HAP-1 (cell line): ENCODE measurements at places on chromosomes 11 and 22.

DNA sequence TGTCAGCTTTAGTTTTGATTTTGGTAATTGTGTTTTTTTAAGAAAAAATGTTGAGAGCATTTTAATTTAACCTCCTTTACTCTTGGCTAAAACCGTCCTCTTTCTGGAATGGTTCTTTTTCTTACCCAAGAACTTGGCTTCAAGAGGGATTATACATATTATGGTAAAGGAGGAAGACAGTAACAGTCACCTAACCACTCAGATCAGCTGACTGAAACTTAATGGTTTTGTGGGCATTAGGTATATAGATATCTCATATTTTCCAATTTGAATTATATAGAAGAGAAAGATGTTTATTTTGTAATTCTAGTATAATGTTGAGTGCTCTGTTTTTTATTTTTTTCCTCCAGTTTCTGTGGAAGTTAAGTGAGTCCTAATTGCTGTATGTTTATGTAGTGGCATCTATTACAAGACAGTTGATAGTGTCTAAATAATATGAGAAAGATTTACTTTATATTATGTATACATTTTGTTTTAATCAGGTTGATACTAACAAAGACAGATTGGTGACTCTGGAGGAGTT, 36.6 kb upstream of the NCR3LG1 start:
- DNase-seq = no peak

- DNase-seq = no peak
These were observed 217.7 kb upstream of the CTSC start for GRCh38 chr11:88555018-88555828.

- DNase-seq = no peak
These were observed 4.5 kb downstream of the IRF7 start for GRCh38 chr11:611001-611996.

DNA sequence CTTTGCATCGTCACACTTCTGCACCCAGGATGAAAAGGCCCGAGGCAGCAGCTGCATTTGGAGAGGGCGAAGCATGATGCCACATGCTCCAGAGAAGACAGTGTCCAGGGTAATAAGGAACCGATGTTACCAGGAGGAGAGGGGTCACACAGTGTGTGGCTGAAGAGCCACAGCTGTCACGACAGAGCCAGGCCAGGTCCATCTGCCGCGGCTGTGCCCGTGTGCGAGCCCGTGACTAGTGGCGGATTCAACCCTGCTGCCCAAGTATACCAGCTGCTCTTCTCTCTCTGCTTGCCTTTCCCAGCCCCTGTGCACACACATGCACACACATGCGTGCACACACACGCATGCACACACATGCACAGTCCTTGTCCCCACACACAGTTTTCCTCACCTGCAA, 1432.5 kb downstream of the BRD1 start:
- DNase-seq = no peak

DNA sequence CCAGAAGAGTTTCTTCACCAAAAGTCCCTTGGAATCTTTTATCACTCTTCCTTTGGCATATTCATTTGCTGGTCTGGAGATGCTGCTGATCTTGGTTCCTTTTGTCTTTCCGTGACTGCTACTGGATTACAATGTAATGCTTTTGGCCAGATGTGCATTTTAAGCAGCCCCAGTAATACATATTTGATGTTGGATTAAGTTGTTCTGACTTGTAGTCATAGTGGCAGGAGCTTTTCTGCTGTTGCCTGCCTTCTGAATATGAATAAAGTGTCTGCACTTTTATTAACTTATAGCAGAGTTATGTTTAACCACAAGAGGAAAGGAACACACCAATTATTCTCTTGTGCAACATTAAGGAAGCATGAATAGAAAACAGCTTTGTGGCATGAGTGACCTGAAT, 360.0 kb upstream of the DDI1 start:
- DNase-seq = peak; percentile 15

GRCh38 chr22:35452351-35452781, 52.4 kb downstream of the MCM5 start:
- DNase-seq = no peak

DNA sequence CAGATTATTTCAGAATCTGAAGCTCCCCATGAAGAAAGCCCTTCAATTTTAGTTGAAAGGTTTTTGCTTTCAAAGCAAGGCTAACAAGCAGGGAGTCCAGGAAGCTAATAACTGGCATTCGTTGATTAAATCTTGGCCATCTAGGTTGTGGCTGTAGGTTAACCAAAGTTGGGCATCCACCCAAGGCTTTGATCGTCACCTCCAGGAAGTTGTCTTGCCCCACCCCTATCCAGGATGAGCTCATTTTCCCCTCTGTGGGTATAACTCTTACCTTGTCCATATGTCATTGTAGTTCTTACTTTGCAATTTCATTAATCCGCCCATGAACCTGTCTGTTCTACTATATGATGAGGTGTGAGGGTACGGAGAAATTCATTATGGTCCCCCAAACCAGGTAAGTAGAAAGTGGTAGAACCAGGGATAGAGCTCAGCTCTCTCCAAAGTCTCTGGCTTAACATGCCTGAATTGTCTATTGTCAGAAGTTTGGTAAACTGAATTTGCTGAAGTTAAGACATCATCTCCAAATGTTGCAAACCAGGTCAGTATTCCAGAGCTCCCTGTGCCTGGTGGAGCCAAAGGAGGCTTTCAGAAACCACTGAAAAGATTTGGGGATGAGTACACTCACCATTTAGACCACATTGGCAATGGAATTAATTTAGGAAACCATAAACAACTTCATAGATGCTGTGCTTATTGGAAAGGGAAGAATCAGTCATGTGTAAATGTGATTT, 97.1 kb downstream of the CD44 start:
- DNase-seq = no peak

DNA sequence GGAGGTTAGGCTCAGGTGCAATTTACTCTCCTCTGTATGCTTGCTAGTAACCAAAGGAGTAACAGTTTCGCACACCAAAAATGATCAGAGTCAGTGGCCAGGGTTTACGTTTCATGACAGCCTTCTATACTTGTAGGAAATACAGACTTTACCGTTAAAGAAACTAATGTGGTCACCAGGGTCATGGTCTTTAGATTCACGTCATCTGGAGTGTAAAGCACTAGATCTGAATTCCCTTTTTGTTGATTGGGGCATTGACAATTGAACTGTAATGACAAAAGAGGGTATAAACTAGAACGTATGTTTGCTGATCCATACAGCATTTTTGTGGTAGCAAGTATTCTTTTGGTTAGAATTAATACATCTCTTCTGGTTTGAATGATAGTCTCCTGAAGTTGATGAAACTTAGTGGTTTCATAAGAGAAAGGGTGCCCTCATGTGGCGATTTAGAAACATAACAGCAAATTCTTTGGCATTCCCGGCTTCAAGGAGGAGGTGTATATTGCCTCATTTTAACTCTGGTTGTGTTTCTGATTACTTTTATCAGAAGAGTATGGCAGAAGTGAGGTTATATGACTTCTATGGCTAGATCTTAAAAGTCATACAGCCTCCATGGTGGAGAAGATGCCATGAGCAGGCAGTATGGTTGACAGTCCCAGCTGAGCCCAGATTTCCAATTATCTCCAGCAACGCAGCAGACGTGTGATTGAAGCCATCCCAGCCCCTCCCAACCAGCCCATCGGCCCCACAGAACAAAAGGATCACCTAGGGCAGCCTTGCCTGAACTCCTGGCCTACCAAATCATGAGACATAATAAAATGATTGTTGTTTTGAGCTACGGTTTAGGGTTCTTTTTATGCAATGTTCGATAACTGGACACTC, 35.1 kb downstream of the MMP7 start:
- DNase-seq = peak; percentile 81

- DNase-seq = no peak
These were observed 130.8 kb downstream of the GALNT18 start for GRCh38 chr11:11491014-11491413.

- DNase-seq = peak; percentile 17
These were observed 31.2 kb downstream of the RAB6A start for GRCh38 chr11:73729594-73730206.

- peak; percentile 80 for DNase-seq
These were observed 774 bp upstream of the E2F8 start for GRCh38 chr11:19241260-19242178.

DNA sequence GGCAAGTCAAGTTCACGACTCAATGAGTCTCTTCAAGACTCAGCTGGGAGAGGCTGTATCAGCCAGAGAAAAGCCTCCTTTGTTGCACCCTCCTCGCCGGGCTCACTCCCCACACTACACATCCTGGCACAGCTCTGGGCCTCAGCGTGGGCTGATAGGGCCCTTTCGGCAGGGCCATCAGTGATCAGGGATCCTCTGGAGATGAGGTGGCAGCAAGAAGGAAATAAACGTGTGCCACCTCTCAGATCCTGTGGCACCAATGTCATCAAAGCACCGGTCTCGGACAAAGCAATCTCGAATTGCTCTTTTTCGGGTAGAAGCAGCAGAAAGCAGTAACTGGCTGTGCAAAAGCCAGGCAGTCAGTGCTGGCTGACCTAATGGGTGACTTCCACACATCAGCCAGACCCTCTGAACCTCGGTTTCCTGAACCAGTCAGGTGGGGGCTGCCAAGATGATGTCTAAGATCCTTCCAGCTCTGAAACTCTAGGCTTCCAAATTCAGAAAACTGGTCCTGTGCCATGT, 2.1 kb downstream of the EHD1 start:
- DNase-seq = no peak
